ENCODE measurements at places on chromosomes 1 and 21.

- DNase-seq: no peak
Observed at GRCh38 chr1:242651817-242652216, 127.3 kb upstream of the PLD5 start.

GRCh38 chr1:116306102-116306501 lies 66.9 kb upstream of the ATP1A1 start:
- DNase-seq: no peak

- DNase-seq: no peak
Observed at GRCh38 chr1:222404710-222405109, 143.2 kb downstream of the HHIPL2 start.

DNA sequence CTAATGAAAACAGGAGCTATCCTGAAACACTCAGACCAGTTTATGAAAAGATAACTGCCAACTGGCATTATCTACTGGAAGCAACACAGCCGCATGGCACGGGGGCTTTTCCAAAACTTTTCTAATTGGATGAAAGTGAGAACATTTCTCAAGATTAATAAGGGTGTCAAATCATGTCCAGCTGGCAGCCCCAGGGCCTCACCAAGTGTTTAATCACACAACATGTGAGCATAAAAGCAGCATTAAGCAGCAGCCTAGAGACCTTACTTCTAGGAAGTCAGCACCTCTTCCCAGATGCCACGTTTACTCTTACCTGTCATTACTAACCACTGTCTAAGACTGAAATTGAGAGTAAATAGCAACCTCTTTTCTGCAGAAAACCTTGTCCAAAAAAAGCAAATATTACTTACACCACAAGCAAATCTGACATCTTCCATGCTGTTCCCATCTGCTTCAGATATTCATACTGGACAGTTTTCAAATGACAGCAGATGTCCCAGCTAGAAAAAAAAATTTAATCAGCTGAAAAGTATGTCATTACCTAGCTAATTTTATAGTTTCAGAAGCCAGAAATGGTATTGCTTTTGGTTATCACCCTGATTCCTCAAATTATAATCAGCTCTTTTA lies 341.5 kb upstream of the ZP4 start:
- no peak for DNase-seq

GRCh38 chr1:19448491-19449439 lies 36.6 kb downstream of the CAPZB start:
- no peak for DNase-seq

DNA sequence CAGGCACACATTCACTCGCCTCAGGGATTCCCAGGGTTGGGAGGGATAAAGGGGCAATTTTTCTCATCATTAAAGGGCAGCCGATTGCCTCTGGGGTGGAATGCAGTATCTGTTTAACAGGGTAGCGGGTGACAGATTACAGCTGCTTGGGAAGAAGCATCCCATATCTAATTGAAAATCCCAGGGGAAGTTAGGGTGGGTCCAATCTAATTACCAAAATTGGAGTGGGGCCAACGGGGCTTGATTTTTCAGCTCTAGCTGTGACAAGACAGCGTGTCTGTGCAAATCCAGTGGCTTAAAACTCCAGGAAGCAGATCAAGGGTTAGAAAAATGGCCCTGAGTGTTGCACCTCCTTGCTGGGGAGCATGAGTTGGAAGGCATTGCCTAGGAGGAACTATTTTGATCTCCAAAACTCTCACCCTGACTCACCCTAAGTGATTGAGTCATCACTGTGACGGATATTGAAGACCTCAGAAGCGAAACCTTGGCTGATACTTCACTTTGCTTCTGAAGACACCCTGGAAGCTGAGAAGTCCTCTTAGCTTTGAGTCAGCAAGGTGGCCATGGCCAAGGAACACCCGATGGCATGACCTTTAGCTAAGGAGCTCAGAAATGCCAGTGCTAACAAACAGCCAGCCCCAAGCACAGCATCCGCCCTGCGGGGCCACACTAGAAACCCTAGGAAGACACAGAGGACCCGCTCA lies 46.0 kb downstream of the GRHL3 start:
- no peak for DNase-seq

DNA sequence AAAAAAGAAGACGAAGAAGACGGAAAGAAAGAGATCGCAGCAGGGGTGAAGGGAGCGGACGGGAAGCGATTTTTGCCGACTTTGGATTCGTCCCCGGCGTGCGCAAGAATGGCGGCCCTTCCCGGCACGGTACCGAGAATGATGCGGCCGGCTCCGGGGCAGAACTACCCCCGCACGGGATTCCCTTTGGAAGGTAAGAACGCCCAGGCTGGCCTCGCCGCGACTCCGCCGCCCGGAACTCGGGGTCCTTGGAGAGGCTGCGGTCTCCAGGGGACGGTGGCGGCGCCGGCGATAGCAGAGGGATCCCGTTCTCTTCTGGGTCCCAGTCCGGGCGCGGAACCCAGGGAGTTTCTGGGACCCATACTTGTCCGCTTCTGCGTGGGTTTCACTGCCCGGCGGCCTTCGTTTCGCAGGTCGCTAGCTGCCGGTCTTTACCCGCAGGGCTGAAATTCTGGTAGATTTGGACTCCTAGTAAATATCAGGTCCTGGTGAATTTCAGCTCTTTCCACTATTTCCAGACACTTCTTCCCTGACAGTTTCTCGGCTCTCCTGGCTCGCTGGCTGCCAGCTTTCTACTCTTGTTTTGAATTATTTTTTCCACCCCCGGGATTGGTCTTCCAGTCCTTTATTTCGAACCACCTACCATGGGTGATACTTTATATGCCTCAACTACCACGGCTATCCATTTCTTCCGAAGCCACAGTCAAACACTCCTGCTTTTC lies 1.0 kb downstream of the PAX7 start:
- no peak for DNase-seq

DNA sequence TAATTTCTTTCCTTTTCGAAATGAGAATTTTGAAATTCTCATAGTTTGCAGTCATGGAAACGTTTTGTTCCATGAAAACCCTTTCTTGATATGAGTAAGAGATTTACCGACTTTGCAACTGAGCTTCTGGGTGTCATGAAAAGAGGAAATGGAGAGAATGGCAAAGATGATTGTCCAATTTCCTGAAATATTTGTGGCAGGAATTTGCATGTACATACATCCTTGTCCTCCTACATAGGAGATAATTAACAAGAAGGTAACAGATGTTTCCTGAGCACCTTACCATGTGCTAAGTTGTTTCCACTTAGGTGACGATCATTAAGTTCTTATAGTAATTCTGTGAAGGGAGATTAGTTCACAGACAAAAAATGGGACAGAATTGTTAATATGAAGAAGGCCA lies 170.7 kb downstream of the NEGR1 start:
- DNase-seq: no peak

GRCh38 chr1:174743654-174744561 lies 255.8 kb upstream of the CACYBP start:
- DNase-seq: no peak

GRCh38 chr1:12600880-12601633 lies 17.0 kb downstream of the DHRS3 start:
- no peak for DNase-seq

DNA sequence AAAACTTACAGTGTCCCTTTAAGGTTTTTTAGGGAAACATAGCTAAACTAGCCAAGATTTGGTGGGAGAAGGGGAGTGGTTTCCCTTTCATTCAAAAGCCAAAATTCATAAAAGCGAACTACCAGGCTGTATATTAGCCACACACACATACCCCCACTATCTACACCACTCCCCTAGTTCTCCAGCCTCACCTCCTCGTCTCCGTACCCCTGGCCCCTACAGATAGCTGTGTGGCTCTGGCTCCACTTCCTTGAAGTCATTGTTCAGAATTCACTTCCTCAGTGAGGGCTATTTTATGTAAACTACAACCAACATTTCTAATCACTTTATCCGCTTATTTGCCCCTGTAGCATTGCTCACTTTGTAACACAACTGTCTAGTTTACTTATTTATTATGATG lies 5.3 kb upstream of the DPH5 start:
- DNase-seq: no peak

DNA sequence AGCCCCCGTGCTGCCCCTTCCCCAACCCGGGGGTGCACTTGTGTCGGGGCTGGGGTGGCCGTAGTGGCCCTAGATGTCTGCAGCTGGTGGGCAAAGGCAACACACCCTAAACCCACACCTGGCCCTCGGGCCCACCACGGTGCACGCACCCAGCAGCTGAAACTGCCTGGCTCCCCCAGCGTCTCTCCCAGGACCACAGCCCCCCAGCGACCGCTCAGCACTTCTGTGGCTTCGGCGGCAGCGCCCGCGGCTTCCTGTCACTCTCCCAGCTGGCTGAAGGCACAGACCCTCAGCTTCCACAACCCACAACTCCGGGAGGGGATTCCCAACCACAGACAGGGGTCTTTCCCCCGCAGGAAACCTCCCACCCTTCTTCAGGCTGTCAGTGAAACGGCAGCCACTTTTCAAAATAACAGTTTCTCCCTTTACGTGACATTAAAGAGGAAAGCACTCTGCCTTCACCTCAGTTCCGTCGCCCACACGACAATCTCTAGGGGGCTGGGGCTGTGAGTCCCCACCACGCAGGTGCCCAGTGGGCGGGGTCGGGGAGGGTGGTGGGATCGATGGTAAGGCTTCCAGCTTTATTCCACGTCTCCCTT lies 40.7 kb upstream of the COL6A2 start:
- peak; percentile 62 for DNase-seq

DNA sequence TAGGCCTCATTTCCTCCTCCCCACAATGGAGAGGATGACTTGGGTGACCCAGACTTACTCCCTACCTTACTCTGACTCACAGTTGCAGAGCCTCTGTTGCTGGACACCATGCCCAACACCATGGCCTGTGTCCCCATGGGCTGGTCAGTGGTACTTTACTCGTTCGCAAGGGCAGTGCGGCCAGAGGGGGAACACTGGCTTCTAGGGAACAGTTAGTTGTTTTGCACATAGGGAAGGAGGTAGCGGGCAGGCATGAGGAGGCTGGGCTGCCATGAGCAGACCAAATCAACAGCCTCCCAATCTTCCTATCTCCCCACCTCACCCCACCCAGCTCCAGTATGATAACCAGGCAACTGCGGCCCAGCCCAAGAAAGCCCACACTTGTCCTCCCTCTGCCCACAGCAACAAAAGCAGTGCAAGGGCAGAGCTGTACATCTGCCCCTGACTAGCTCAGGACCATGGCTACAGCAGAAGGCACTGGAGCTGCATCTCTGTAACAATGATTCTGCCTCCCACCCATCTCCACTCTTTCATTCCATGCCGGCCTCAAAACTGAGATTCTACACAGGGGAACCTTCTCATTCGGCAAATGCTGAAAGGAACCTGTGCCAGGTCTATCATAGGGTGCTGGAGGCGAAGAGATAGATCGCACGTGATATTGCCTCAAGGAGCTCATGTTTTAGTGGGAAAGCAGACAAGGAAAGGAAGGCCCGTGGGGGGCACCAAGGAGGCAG lies 18.6 kb downstream of the TAL1 start:
- no peak for DNase-seq

- DNase-seq: no peak
Observed at GRCh38 chr1:34785231-34785874, 4.3 kb downstream of the GJB3 start.

GRCh38 chr1:90504509-90504908 lies 212.6 kb downstream of the BARHL2 start:
- no peak for DNase-seq

- no peak for DNase-seq
Observed at GRCh38 chr1:43274125-43274803, 4.5 kb downstream of the TMEM125 start.
